Activated T-helper 1 cell treated with Interleukin-2 at 50 U/mL for 16 hours (primary cell): ENCODE measurements at places on chromosomes 2 and 18.

- DNase-seq, result no peak
Measured at GRCh38 chr2:234983011-234983726, 31.4 kb downstream of the SH3BP4 start.

DNA sequence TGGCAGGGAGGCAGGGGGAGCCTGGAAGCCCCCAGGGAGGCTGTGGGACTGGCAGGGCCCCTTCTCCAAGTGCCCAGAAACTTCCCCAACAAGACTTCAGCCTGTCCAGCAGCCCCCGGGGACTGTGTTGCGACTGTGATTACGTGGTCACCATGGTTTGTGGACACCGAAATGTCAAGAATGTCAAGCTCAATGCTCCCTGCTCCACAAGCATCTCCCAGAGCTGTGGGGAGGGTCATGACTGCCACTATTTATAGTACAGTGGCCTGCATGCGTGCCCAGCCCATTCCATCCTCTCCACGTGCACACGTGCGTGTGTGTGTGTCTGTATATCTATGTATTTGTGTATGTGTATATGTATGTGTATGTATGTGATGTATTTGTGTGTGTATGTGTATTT, 93.8 kb upstream of the MBOAT2 start:
- no peak for DNase-seq

- DNase-seq, result no peak
Measured at GRCh38 chr2:111617299-111618225, 266.4 kb downstream of the ANAPC1 start.

GRCh38 chr2:170770606-170771420, 635 bp downstream of the ERICH2 start:
- DNase-seq, result peak; percentile 44

DNA sequence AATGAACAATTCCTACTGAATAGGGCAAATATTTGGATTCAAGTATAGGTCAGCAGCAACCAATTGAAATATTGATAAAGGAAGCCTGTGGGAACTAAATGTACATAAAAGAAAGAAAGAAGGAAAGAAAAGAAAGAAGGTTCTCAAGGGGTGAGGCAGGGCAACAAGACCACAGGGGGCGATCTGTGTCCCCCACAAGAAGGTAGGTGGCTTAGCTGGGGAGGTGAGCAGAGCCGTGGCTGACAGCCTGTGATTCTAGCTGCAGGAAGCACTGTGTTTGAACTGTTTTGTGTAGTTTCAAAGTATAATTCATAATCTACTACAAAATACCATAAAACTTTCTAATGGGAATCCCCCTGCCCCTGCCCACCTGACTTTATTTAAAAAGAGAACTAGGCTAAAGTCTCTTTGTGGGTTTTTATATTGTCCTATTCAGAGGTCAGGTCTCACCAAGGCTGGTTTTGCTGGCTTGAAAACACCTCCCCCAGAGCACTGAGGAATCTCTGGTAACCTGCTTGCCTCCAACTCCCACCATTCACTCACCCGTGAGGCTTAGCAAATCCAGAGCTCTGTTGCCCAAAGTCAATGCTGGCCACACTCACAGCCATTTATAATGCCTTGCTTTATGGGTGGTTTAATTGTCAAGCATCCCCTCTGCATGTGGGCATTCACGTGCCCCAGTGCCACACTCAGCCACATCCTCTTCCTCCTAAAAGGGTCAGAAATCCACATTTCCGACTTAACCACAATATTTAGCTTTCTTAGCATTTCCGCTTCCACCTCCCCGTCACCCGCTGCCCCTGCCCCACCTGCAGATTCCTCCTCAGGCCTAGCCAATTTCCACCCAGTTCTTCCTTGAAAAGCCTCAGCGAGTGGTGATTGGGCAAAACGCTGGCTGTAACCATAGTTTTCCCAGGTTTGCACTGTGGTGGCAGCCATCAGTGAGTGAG, 36.4 kb upstream of the LMAN1 start:
- no peak for DNase-seq

DNA sequence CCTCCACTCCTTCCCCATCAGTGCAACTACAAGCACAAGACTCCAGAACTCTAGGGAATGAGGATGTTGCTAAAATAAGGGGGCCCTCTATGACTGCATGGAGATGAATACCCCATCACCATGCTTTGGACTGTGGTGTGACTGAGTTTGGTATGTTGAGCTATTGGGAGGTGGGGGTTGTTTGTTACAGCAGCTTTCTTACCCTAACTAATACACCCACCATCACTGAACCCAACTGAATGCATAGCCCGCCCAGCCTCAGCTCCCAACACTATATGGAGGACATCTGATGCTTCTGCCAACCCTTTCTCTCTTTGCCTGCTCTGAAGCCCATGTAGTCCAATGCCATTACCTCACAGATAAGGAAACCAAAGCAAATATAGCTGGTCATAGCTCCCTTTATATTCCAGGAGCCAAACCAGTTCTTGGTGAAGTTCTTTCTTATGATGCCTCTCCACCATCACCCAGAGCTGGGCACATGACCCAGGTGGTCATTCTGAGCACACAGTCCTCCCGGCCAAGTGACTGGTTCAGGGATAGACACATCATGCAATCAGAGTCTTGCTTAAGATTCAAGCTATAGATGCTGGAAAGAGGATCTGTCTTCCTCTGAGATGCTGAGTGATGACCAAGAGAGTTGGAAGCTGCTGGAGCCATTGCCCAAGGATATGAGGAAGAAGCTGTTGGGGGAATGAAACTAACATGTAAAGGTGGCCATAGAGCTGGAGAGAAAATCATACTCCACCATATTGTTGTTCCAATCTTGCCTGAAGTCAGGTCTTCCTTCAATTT, 155.6 kb upstream of the HAAO start:
- DNase-seq, result no peak

DNA sequence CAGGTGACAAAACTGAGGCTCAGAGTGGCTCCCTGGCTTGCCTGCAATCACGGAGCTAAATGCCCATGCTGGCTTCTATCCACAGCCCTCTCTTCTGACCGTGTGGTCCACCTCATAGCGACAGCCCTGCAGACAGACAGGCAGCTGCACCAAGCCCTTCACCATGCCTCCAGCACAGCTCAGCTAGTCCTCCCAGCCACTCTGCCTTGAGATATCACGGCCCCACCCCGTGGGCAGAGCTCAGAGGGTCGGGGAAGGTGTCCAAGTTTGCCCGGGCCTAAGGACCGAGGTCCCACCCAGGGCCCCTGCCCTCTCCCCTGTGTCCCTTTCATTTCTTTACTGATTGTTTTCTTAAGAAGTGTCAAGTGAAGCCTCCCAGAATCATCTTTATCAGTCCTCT, 128.2 kb upstream of the GLI2 start:
- DNase-seq, result no peak

GRCh38 chr2:205633994-205634393, 48.3 kb upstream of the NRP2 start:
- no peak for DNase-seq

DNA sequence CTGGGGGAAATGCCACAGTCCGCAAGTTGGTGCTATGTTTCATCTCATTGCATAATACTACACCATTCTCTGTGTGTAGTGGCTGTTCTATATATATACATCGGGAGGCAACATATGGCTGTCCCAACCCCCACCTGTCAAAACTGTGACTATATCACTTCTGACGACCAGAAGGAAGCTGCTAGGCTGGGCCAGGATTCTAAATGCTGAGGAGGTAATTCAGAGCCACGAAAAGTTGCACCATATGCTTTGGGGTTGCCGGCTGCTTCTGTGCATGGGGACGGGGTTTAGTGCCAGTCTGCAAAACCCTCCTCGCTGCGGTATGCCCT, 117.3 kb downstream of the MSH2 start:
- no peak for DNase-seq

DNA sequence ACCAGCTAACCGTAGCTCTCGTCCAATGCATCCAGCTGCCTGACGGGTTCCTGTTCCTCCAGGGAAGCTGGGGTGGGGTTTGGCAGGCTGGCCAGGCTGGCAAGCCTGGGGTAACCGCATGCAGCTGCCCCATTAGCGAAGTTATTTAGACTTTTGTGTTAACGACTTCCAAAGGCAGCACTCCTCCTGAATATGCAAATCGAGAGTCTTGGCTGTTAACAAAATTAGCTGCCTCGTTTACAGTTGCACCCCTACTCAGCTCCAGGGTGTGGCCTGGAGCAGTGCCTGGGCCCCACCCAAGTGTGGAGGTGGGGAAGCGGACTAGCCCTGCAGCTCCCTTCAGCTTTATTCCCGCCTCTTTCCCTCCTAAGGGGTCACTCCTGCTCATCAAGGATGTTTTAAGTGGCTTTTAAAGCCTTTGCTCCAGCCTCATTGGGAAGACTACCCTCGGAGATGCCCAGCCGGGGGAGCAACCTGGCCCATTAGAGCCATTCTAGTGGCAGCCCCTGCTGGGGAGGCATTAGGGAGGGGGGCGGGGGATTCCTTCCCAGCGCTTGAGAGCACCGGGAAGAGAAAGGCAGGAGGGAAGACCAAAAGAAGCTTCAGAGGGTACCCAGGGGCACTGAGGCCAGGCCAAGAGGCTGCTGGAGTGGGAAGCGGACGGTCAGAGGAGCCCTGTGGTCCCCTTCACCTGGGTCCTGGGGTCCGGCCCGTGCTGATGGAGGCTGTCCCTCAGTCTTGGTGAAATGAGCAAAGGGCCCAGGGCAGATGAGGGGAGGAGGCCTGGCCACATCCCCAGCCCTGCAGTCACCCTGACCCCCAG, 204.1 kb downstream of the CELF4 start:
- no peak for DNase-seq

GRCh38 chr18:3389977-3390376, 60.0 kb upstream of the TGIF1 start:
- DNase-seq, result no peak

DNA sequence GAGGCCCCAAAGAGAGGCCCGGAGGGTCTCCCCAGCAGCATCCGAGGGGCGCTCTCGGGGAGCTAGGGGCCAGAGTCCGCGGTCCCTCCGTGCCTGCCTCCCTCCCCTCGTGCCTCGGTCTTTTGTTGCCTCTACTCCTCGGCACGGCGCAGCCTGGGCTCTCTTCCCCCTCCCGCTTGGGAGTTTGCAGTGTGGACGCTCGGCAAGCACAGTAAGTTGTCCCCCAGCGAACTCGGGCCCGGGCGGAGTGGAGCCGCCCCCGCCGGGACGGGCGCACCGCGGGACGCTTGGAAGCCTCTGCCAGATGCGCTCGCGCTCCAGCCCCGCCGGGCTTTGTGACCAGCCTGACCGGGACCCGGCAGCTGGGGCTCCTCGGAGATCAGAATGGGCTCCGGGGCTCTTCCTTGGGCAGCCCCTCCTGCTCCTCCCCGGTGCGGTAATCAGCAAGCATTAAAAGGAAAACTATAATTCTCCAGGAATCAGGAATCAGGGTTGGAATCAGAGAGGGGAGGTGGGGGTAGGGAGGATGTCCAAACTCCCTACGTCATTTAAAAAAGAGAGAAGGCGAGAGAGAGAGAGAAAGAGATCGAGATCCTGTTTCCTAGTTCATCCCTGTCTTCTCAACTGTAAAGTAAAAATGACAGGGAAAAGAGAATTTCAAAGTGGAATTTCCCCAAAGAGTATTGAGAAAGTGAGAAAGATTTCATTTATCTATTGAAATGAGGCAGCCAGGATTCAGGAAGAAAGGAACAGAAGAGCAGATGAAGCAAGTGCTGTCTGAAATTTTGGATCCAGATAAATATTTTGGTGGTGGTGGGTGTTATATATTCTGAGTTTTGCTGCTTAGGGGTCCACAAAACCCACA, 786 bp upstream of the TMEM200C start:
- DNase-seq, result no peak

DNA sequence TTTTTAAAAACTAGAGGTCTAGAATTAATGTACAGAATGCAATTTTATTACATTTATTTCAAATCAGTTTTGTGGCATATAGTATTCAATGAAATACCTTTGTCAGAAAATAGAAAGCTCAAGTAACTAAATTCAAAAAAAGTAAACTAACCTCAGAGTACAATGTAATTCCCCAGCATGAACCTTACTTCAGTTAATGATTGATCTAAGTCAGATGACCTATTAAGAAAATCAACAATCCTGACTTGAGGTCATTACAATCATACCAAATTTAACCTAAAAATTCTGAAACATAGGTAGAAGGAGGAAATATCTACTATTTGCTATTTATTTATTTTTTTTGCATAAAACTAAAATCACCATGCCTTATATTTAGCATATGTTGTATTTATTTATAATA, 142.9 kb downstream of the CCDC102B start:
- DNase-seq, result no peak

GRCh38 chr2:236073867-236074655, 94.1 kb downstream of the GBX2 start:
- DNase-seq, result no peak

GRCh38 chr18:65901522-65901921, 150.7 kb downstream of the CDH7 start:
- no peak for DNase-seq

DNA sequence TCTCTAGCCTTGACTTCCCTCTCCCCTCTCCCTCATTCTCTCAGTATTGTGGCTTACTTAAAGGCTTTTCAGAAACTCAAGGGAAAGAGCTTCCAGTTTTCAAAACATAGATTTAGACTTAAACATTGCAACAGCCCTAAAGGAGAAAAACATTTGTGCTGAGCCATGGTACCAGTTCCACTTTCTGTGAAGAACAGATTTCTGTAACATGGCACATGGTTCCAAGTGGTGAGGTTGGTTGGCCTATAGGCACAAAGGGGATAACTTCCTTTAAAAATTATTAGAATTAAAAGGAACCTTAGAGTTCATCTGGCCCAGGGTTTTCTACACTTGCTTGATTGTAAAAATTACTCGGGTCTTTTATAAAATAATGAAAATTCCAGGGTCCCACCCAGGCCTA, 138.6 kb upstream of the CDCA7 start:
- no peak for DNase-seq

DNA sequence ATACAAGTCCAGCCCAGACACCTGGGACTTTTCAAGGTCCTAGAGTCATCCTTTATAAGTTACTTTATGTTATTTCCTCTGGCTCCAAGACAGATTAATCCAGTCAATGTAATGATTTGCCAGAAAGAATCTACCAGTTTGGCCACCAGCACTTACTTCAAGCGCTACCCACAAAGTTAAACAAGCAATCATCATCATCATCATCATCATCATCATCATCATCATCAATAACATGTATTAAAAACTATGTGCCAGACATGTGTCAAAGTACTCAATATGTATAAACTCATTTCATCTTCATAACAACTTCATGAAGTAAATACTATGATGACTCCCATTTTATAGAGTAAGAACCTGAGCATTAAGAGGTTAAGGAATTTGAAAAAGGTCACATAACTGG, 64.3 kb downstream of the LRP2 start:
- no peak for DNase-seq

GRCh38 chr18:62011416-62011815, 118.6 kb upstream of the RNF152 start:
- DNase-seq, result no peak

- DNase-seq, result no peak
Measured at GRCh38 chr2:24642351-24642750, 150.8 kb downstream of the PTRHD1 start.

- DNase-seq, result no peak
Measured at GRCh38 chr2:3751806-3752205, 48.4 kb downstream of the DCDC2C start.
